ENCODE measurements at places on chromosomes 16 and 17.

- DNase-seq: no peak
Observed at GRCh38 chr16:24023621-24024020, 187.8 kb downstream of the PRKCB start.

DNA sequence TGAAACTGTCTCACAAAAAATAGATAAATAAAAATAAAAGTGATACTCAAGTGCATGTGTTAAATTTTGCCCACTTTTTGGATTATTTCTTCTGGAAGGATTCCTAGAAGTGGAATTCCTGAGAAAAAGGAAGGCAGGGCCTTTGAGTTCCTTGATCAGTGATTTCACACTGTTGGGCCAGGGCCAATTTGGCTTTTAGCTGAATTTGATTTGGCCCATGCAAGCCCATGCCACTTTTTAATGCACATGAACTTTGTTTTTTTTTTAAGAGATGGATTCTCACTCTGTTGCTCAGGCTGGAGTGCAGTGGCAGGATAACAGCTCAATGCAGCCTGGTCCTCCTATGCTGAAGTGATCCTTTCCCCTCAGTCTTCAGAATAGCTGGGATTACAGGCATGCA, 96.3 kb downstream of the TNFRSF13B start:
- peak; percentile 16 for DNase-seq

DNA sequence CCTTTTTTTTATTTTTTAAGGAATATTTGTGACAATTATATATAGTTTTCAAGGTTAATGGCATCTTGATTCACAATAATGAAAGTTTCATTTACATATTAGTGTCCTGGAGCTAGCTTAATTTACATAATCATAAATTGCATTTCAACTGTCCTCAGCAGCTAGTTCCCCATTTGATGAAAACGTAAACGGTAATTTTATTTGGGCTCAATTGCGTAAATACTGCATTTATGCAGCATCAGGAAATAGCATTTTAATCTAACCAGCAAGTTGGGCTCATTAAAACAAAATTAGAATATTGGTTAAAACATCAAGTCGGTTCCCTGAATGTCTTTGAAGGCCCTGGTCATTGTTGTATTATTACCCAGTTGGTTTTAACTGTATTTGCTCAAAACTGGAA, 136.8 kb upstream of the CDH5 start:
- no peak for DNase-seq

GRCh38 chr17:1082579-1082978, 85.7 kb downstream of the TIMM22 start:
- no peak for DNase-seq

GRCh38 chr17:59361386-59361785, 29.9 kb downstream of the YPEL2 start:
- DNase-seq: no peak

DNA sequence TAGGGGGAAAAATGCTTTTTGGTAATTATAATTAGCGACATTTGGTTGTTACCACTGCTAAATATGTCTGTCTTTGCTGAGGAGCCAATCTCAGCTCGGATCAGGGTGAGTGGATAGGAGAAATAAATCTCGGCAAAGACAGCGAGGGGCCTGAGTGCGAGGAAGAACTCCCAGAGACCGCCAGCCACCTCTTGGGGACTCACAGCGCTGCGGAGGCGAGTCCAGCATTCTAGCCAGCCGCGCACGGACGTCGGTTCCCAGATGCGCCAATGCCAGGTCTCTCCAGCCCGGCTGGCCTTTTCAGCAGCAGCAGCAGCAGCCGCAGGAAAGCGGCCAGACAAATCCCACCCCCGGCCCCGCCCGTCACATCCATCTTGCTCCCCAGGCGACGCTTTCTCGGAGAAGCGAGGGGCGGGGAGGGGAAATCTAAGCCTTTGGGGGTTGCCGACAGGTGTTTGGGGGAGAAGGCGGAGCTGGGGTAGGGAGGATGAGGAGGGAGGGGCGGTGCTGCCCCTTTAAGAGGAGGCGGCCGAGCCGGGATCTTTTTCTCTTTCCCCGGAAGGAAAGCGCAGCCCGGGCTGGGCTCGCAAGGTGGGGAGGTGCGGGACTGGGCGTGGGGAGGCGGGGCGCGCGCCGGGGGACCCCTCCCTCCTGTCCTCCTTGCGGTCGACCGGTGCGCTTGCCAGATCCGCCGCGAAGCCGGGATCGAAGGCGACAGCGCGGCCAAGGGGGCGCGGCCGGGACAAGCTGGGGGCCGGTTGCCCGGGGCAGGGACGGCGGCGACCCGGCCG, at the start of gene ITGA3:
ITGA3 (plus strand) TSS at position 685 of the 791 bp plus-strand sequence. CDS start 330 bp downstream, outside the sequence.
- no peak for DNase-seq

GRCh38 chr16:84357191-84357651, 11.1 kb upstream of the ATP2C2 start:
- no peak for DNase-seq

GRCh38 chr16:87086575-87086974, 230.6 kb downstream of the C16orf95 start:
- no peak for DNase-seq

- peak; percentile 87 for DNase-seq
Observed at GRCh38 chr17:40092581-40092980, 7.8 kb downstream of the NR1D1 start.

- DNase-seq: no peak
Observed at GRCh38 chr16:20957153-20957552, 56.6 kb downstream of the LYRM1 start.

DNA sequence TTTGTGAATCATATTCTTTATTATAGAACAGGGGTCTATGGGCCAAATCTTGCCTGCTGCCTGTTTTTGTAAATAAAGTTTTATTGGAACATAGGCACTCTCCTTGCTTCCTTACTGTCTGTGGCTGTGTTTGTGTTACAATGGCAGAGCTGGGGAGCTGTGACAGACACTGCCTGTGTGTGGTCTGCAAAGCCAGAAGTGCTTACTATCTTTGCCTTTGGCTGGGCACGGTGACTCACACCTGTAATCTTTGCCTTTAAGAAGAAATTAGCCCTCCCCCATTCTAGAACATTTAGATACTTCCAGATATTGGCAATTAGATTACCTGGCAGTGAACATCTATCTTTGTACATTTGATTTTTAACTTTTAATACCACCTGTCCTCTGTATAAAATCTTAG, 308.3 kb downstream of the FOXL1 start:
- no peak for DNase-seq

DNA sequence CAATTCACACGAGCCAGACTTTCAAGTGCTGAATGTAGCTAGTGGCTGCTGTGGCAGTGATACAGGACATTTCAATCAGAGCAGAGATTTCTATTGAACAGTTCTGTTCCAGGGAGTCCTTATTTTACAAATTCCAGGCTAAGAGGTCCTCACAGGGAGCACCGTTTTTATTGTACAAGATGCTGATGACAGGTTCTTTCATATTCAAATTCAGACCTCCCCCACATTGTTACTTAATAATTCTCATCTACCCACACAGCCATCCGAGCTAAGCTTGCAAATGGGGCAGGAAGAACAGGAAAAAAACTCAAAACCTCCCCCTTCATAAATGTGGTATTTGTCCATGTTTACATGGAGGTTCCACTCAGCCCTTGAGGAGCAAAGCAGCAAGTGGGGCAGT, 9.8 kb downstream of the GABARAPL2 start:
- no peak for DNase-seq

DNA sequence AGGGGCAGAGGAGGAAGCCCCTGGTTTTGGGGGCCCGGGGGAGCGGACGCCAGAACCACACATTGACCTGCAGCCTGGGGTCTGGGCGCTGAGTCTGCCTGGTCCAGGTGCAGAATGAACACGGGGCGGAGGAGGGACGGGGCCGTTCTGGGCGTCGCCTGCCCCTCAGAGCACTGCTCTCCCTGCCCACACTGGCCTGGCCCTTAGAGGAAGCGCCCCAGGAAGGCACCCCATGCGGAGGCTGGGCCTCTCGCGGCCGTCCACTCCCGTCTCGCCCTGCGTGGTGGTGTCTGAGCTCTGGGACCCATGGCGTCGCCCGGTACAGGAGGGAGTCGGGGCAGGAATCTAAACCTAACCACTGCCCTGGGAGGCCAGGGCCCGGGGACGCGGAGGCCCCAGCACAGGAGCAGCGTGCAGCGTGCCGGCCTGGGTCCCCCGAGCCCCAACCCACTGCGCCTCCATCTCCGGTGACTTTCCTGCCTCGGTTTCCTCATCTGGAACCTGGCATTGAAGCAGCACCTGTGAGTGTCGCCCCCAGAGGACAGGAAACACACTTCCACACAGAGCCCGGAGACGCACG, 4.3 kb downstream of the TPSD1 start:
- DNase-seq: no peak

DNA sequence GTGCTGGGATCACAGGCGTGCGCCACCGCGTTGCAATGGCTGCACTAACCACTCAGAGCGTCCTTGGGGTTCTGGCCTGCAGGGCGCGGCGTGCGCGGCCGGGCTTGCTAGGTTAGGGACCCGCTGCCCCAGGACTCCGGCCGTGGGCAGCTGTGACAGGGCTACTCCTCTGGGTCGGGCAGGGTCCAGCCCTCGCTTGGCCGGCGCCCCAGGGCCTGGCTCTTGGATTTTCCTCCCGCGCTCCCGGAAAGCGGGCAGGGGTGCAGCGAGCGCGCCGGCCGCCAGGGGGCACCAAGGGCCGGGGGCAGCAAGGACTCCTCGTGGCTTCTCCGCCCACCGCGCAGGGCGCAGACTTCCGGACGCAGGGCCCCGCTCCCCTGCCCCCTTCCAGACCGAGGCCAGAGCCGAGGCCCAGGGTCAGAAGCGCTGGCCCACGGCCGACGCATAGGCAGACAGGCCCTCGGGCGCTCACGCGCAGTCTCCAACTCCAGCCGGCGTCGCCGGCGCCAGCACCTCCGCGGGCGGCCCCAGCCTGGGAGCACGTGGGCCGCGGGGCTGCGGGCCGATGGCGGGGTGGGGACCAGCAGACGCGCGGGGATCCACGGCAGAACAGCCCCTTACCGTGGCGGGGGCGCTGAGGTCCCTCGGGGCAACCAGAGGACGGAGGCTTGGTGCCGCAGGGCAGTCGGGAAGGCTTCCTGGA, 355 bp downstream of the TLE7 start:
- no peak for DNase-seq

- DNase-seq: no peak
Observed at GRCh38 chr17:15308758-15309157, 32.6 kb downstream of the TEKT3 start.

DNA sequence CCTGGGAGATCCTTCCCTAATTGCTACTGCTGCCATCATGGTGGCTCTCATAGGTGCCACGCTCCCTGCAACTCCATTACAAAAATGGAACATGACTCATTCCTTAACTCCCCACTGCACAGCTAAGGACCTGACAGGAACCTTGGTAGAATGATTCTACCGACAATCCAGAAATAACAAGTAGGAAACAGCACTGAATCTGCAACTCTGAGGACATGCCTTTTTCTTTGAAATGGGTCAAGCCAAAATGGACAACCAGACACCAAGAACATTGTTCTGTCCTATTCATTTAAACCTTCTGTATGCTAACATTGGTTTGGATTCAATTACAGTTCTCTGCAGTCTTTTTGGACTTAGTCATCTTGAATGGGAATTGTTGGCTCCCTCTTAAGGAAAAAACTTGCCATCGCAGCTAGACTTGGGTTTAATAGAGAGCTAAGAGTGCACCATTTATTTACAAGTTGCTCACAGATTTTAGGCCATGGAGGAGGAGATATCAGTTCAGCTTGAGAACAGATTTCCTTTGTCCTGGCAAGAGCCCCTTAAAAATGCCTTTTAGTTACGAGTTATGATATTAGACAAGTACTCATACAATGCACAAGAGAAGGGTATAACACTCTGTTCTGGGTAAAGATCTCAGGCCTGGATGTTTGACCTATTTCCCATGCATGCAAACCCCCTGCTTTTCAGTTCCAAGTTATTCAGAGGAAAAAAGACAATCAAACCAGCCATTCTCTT, 20.9 kb upstream of the NSRP1 start:
- no peak for DNase-seq

DNA sequence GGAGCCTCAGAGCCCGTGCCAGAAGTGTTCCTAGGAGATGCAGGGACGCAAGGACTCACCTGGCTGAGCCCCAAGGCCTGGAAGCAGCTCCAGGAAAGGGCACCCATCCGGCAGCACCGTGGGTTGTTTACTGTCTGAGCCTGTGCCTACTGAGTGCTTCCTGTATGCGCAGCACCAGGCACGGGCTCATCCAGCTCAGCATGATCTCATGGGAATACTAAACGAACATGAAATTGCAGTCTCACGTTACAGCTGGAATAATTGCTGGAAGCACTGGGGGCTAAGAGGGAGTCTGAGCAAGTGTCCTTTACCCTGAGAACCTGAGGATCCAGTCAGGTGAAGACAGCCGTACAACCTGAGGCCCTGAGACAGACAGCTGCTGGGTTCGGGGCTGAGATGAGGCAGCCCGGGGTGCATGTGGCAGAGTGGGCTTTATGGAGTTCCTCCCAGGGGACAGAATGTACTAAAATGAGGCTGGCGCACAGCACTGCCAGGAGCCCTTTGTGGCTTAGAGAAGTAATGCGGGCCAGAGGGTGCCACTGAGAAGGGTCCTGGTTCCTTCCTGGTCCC, 5.4 kb downstream of the CTRL start:
- DNase-seq: no peak

DNA sequence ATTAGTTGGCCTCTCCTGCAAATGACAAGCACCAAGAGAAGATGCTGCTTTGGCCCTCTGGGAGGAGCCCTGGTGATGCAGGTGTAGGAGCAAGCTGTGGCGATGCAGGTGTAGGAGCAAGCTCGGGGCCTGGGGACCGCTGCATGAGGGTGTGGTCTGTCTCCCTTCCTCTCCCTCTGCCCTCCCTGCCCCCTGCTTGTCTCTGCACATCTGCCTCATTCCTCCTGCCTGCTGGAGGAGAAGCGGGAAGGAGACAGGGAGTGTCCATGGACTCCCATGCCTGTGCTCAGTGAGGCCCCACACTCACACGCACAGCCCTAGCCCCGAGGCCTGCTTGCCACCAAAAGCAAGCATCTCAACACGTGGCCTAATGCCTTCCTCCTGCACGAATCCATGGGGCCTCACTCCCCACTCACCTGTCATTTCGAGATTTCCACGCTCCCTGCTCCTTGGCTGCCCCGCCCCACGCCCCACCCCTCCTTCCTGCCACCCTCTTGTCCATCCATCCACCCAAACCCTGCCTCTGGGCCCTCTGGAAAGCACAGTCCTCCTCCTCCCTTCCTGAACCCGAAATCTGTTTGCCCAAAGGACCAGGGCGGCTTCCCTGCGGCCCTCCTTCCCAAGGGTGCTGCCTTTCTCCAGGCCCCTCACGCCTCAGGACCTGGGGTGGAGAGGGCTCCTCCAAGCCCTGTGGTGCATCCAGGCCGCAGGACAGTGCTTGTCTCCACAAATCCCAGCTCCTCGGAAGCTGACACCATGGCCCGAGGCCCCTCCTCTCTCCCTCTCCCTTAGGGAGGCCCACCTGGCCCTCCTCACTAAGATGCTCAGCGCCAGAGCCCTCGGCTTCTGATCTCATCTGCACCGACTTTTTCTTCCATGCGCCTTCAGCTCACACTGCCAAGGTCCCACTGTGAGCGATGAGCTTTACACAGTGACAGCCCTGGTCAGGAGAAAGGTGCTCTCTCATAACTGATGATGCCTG, 11.8 kb upstream of the ALDH3A1 start:
- DNase-seq: no peak

- DNase-seq: no peak
Observed at GRCh38 chr17:32136856-32137255, 5.4 kb upstream of the RHOT1 start.

- no peak for DNase-seq
Observed at GRCh38 chr16:77611386-77611785, 110.9 kb upstream of the NUDT7 start.

GRCh38 chr17:58279736-58280479, 827 bp downstream of the MPO start:
- no peak for DNase-seq

- DNase-seq: no peak
Observed at GRCh38 chr17:28221751-28222414, 97.1 kb upstream of the TMEM97 start.

Data from vagina (tissue), 2 donors.